Astrocyte (in vitro differentiated cells and primary cell): ENCODE measurements at places on chromosomes 6 and 20. TPM values are rescaled to one million over a fixed set of nuclear protein-coding genes. Genes with fewer than 3 reads are reported as not detected.

- DNase-seq: no peak
Observed at GRCh38 chr6:1136827-1137226, 175.1 kb upstream of the FOXQ1 start.

MUC22 gene
- 0.05 TPM in 1 of 2 replicates, not detected in the other for total RNA-seq

GRCh38 chr20:41234546-41234945 is 83.0 kb downstream of the ZHX3 start:
- DNase-seq: no peak

GRCh38 chr20:38278763-38279162 is 18.2 kb upstream of the KIAA1755 start:
- no peak for DNase-seq

XRN2 gene
- total RNA-seq: 68.2 and 74.5 TPM in 2 replicates

- DNase-seq: no peak
Observed at GRCh38 chr20:51054233-51054632, 31.3 kb upstream of the KCNG1 start.

GSTA3 gene
- total RNA-seq: not detected in 2 replicates
